Activated T-cell treated with anti-CD3 and anti-CD28 coated beads, Interleukin-2, amount 50 U/mL, for 1 hour (primary cell): ENCODE measurements at places on chromosomes 6 and 20.

DNA sequence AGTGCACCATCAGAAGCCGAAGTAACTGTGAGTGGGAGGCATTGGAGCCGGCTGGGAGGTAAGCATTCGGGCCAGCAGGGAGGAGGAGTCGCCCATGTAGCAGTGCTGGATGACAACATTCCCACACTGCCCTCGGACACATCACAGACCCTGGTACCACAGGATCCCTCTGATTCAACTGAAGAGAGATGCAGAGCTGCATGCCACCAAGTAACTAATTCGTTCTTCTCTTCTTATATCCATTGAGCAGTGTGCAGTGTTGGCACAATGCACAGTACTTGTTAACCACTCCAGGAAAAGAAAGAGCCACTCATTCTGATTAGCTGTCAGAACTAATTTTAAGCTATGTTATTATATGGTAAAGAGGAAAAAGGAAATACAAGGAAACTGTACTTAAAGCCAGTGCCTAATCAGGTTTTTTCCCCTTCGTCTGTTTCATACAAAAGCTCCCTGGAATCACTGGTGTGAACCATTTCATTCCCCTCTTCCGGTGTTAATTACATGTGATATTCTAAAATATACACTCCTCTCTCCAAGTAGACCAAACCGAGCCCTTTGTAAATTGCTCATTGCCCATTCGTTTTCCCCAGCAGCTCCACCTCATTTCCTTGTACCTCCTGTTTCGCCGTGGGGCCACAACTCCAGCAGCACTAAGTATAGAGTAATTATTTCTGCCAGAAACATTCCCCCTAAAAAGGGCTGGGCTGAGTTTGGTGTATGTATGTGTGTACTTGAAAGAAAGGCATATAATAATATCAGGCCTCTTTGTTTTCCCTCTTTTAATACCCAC, 32.4 kb upstream of the ADTRP start:
- no peak for DNase-seq

DNA sequence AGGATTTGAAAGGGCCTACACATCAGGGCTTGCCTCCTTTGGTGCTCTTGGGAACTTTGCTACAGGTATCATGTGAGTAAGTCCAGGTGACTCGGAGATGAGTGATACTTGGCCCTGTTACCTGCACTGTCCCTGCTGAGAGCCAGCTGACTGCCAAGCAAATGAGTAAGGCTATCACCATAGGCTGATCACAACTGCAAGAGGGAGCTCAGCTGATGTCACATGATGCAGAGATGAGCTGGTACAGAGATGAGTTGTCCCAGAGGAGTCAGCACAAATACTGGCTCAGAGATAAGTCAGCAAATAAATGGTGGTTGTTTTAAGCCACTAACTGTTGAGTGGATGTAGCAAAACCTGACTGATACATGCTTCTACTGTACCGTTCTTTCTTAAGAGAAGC, 41.4 kb downstream of the LAMP5 start:
- DNase-seq = no peak

- DNase-seq = no peak
These were observed 127.3 kb downstream of the RTN4IP1 start for GRCh38 chr6:106501960-106502371.

DNA sequence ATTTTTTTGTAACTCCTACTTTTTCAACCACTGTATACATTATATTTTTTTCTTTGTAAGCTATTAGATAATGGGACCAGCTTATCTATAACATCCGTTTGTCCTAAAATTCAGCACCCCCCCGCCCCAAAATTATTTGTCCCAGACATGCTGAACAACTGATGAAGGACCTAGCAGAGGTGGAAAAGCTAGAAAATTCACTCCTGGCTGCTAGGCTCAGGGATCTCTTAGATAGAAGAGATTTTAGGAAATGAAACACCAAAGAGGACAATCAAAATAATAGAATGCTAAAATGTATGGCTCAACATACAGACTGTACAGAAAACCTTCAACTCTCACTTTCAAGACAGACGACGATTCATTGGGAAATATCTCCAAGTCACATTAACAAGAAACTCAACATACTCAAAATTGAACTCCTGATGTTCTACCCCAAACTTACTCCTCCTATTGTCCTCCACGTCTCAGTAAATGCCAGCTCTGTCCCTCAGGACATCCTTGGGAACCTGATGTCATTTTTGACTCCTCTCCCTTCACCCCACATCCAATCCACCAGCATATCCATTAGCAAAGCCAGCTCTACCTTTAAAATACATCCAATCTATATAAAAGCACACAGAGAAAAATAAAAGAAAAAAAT, 4.7 kb downstream of the SOD2 start:
- no peak for DNase-seq

GRCh38 chr6:44186635-44187025, 28.0 kb downstream of the CAPN11 start:
- no peak for DNase-seq

DNA sequence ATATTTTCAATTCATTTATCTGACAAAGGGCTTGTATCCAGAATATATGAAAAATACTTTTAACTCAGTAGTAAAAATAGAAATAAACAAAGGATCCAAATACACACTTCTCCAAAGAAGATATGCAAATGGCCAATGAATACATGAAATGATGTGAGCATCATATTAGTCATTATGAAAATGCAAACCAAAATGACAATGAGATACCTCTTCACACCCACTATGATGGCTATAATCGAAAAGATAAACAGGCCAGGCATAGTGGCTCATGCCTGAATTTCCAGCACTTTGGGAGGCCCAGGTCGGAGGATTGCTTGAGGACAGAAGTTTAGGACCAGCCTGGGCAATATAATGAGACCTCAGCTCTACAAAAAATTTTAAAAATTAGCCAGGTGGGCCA, 33.8 kb upstream of the SMAP1 start:
- DNase-seq = no peak
